Stomach (tissue), 19 donors: ENCODE measurements at places on chromosomes 6 and 20. TPM values are rescaled to one million over a fixed set of nuclear protein-coding genes. Genes with fewer than 3 reads are reported as not detected.
A peak's percentile ranks its signal among the peaks of the same experiment; 100 is the strongest.

The MLN gene
- total RNA-seq = not detected

The EPHA7 gene
- 70.1 TPM for total RNA-seq

The CALHM5 gene
- total RNA-seq = under 0.01 TPM

The ARMH2 gene
- total RNA-seq = not detected

The MUCL3 gene
- 168 TPM for total RNA-seq

The IMPG1 gene
- total RNA-seq = not detected

The NOX3 gene
- total RNA-seq = not detected

The OOEP gene
- not detected for total RNA-seq

The TFAP2A gene
- 0.18 TPM for total RNA-seq

The PRKN gene
- 19.8 TPM for total RNA-seq

The POPDC3 gene
- not detected for total RNA-seq

DNA sequence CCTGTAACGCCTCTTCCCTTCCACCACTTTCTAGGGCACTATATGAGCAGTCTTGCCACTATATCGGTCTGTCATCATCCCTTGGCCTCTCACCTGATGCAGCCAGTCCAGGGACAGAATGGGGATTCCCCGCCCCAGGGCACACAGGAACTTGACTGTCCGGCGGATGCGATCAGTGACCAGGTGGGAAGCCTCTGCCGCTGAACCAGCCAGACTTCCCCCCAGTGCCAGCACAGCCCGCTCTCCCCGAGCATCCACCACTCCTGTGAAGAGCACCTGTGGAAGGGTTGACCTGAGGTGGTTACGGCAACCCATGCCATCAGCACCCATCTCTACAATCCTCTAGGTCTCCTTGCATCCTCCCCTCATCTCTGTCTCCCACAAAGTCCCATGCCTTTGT is 12.2 kb upstream of the NRM start:
- no peak for DNase-seq

DNA sequence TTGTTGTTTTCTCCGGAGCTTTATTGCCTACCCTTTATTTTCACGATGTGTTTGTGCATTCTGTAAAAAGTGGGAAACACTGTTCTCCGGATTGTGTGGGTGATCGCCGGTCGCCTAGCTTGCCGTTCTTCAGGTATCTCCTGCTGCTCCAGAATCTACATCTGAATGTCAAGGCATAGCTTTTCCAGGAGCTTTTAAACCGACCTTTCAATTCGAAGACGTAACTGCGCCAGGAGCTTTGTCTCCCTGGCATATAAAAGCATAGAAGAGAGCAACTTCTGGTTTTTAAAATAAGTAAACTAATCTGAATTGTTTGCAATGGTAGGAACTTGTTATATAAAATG is 96.0 kb downstream of the HFE start:
- no peak for DNase-seq

- no peak for DNase-seq
Measured at GRCh38 chr6:149752600-149753373, 3.2 kb downstream of the PCMT1 start.

GRCh38 chr6:41269166-41269565 is 17.3 kb downstream of the TREM1 start:
- DNase-seq = no peak

DNA sequence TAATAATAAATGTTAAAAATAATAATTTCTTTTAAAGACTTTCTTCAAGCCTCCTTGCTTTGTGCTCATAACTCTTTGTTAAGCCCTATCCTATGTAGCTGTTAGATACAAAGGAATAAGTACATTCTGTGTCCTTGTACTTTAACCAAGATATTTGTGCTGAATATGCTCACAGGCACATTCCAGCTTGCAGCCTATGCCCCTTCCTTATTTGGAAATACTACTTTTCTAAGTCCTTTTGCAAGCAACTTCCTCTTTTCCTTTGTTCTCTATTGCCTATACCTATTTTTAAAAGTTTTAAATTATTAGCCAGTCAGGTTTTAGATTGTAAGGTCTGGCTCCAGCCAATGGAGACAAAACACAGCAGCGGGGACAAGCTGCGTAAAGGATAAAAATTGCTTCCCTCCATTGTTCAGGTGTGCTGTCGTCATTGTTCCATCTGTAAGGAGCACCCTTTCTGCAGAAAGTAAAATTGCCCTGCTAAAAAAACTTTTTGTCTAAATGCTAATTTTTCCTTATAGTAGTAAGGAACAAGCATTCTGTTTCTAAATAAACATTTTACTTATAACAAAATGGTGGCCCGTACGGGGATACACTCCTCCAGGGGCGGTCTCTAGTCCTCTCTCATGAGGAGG is 80.2 kb downstream of the SYTL3 start:
- no peak for DNase-seq

GRCh38 chr20:2836035-2836434 is 4.4 kb downstream of the PCED1A start:
- no peak for DNase-seq

- DNase-seq = no peak
Measured at GRCh38 chr20:57429159-57429496, 37.9 kb downstream of the RBM38 start.

- DNase-seq = no peak
Measured at GRCh38 chr20:910132-910869, 5.8 kb downstream of the ANGPT4 start.

GRCh38 chr20:43349841-43350240 is 107.9 kb upstream of the SRSF6 start:
- no peak for DNase-seq

DNA sequence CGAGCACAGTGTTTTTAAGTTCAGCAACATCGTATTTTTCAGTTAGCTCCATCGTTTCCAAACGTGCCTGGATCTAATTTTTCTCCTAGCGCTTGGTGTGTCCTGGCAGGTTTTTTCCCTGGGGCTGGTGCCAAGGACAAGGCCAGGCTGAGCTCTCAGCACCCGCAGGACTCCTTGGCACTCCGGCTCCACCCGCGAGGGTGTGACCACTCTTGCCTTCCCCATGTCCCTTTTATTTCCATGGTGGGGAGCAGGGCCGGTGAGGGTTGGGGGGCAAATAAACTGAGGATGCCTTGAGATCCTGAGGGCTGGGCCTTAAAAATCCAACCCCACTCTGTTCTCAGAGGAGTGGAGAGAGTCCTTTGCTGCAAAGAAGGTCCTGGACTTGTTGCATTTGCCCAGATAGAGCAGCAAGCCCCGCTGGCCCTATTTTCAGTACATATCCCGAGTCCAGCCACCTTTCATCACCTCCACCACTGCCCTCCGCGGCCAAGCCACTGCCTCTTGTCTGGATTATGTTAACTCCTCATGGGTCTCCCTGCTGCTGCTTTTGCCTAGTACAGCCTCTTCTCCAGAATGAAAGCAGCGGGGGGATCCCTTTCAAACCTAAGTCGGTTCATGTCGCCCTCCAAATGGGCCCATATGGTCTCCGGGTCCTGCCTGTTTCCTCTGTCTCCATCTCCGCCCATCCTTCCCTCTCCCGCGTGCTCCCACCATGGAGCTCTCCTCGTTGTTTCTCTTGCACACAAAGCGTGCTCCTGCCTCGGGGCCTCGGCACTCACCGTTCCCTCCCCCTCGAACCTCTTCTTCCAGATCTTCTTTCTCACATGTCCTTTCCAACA is 4.5 kb upstream of the RAB44 start:
- DNase-seq = peak; percentile 77

- no peak for DNase-seq
Measured at GRCh38 chr20:3190681-3191111, 13.8 kb downstream of the DDRGK1 start.

DNA sequence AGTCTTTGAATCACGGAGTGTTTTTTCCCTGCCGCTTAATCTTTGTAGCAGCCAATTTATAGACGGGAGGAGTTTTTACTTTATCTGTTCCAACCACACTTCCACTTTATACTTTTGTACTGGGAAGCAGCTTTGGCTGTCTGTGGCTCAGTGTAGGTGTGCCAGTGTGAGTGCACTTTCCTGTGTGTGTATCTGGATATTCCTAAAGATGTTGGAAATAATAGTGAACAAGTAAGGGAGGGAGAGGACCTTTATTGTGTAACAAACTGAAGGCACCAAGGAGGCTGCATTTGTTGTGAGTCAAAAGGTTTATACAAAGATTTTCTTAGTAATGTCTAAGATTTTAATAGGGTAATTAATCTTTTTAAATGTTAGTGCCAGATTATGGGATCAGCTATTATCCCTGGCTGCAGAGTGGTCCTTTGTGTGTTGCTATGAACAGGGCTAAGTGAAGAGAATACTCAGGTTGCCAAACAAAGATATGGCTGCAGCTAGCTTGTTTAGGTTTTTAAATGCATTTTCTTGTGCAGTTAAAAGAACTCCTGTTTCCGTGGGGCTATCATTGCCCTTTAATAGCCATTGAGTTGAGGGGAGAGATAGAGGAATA is 226.3 kb downstream of the RNF144B start:
- peak; percentile 14 for DNase-seq

- DNase-seq = no peak
Measured at GRCh38 chr6:111805511-111806164, 67.6 kb downstream of the FYN start.

- peak; percentile 48 for DNase-seq
Measured at GRCh38 chr20:44326391-44327159, 10.3 kb upstream of the R3HDML start.

GRCh38 chr6:23280437-23280836 is 711.1 kb downstream of the HDGFL1 start:
- no peak for DNase-seq
